ENCODE measurements at places on chromosomes 3 and 15.

GRCh38 chr15:101489599-101490407 lies at the start of gene PCSK6:
Gene PCSK6, minus strand, starts transcription at chr15:101489707. Its CDS starts 37 bp downstream, at chr15:101489670.
- DNase-seq = no peak

- no peak for DNase-seq
Observed at GRCh38 chr3:4565809-4566501, 72.8 kb downstream of the ITPR1 start.

GRCh38 chr3:189389346-189389745 lies 217.6 kb downstream of the TPRG1 start:
- DNase-seq = peak; percentile 26

DNA sequence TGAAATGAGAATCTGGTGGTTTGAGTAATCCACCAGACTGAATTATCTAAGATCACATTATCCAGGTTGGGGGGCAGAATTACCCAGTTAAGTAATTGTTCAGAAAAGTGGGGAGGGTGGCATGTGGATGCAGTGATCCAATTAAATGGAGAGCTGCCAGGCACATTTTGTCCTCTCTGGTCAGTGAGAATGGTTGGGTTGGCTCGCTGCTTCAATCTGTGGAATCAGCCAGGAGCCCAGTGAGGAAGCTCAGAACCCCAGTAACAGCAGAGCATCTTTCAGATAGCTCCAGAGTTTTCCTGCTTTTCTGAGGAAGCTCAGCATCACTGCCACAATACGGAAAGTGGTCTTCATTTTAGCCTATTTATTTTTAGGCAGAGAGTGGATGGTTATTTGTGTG lies 6.4 kb upstream of the EXOG start:
- no peak for DNase-seq

- no peak for DNase-seq
Observed at GRCh38 chr3:99400352-99400751, 238.0 kb upstream of the COL8A1 start.

Data from COLO829 (cell line).